ENCODE measurements at places on chromosomes 6 and 20.

- DNase-seq = no peak
These were observed 148.2 kb downstream of the LAMA2 start for GRCh38 chr6:129031051-129031599.

- no peak for DNase-seq
These were observed 79.4 kb downstream of the DLL1 start for GRCh38 chr6:170211404-170212025.

DNA sequence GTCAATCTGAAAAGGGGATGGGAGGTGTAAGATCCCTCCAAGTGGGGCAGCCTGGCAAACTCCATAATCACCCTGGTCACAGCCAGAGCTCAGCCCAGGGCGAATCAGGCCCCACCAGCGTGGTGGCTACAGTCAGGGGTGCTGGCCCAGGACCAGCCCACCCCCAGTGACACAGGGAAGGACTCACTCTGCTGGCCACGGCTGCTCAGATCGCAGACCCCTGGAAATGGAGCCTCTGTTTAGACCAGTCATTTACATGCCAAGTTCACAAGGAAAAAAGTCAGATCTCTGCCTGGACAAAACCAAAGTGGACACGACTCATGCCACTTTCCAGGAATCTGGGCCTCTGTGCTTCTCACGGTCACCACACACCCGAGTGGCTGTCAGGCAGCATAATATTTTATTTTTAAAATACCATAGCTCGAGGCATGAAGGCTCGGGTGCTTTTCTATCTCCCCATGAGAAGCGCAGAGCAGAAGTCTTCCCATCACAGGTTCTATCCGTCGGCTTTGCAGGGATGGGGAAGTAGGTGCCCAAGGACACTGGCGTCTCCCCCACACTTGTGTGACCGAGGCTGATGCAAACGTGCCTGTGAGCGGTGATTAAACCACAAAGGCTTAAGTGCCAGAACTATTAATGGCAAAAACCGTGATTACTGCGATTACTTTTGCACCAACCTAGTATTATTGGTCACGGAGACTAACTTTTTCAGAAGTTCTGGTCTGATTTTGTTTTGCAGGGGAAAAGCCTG, 13.0 kb downstream of the PXDC1 start:
- no peak for DNase-seq

DNA sequence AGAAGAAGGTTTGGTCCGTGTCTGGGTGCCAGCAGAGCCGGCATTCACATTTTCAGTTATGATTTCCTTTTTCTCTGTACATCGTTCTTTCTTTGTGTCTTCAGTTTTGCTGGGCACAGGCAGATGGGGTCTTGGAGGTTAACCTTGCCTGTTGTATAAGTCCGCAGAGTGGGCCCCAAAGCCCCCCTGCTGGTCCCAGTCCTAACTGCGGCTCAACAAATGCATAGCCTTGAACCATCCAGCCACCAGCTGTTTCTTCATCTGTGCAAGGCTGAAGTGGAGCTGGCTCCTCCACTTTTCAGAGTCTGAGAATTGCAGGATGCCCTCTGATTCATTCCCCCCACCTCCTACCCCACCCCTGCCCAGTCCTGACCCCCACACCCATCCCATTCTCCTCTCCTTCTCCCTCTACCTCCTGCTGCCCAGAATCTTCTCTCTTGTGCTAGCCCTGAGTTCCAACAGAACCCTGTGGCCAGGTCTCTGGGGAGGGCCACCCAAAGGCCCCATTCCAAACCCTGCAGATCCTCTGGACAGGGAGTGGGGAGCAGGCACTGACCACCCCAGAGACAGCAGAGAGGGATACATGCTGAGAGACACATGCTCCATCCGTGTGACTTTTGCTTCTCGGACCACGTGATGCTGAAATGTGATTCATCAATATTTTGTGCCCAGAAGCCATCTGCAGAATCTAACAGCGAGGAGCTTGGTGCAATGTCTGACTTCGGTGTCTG, 386.5 kb upstream of the SULF2 start:
- DNase-seq = no peak

- DNase-seq = no peak
These were observed 5.3 kb upstream of the ZNF184 start for GRCh38 chr6:27478141-27478705.

GRCh38 chr6:108203189-108204112, 37.6 kb downstream of the NR2E1 start:
- DNase-seq = no peak

- no peak for DNase-seq
These were observed 335.8 kb upstream of the QKI start for GRCh38 chr6:163078712-163079111.

- no peak for DNase-seq
These were observed 15.3 kb downstream of the RSPO4 start for GRCh38 chr20:986733-987355.

DNA sequence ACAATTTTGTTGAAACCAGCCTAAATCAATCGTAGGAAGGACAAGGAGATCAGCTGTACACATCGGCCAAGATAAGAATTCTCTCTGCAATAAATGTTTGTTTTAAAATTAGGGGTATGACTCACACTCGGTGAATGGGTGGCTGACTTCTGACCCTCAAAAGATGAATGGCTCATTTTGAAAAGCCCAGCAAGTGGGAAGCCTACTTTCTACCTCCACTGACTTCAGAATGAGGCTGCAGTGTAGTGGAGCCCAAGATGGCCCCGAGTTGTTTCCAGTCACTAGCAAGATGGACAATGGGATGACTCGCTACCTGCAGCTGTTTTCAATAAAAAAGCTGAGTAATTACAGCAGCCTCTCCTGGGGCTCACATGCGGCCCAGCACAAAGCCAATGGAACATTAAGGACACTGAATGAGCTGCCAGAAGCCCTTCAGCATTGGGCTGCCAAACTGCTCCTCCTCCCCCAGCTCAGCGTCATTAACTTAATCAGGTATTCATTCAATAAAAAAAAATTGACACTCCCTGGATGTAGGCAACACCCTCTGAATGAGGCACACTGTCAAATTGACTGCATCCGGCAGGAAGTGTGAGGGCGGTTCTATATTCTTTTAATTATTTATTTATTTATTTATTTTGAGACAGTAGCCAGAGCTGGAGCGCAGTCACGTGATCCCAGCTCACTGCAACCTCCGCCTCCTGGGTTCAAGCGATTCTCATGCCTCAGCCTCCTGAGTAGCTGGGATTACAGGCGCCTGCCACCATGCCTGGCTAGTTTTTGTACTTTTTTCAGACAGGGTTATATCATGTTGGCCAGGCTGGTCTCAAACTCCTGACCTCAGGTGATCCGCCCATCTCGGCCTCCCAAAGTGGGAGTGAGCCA, 107.3 kb downstream of the GMPR start:
- no peak for DNase-seq

DNA sequence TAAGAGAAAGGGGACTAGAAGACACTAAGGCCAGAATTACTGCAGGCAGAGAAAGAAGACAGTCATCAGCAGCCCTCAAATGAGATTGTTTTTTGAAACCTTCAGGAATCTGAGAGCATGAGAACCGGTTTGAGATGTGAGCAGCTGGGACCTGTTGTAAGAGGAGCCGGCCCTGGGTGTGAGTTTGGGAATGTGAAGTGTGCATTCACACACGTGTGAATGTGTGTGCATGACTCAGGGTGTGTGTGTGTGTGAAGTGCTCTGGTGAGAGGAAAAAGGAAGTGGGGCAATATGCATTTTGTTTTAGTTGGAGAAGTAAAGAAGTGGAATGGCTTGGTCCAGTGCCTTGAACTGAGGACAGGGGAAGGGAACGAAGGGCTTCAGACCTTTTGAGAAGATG, 4.3 kb downstream of the SCUBE3 start:
- no peak for DNase-seq

DNA sequence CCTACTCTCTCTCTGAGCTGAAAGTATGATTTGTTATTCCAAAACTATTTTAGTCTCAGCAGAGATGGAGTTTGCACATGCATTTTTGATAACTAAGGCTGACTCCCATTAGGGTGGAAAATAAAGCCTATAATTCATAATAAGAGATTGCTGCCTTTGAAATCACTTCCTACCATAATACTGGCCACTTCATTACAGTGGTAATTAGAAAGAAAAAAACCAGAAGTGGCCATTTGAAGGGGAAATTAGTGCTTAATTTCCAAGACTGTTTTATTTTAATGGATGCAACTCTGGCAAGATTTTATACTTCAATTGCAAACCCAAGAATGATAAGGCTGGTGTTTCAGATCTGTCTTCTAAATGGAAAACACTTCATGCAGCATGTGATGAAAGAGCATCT, 43.4 kb downstream of the SLC35B3 start:
- no peak for DNase-seq

DNA sequence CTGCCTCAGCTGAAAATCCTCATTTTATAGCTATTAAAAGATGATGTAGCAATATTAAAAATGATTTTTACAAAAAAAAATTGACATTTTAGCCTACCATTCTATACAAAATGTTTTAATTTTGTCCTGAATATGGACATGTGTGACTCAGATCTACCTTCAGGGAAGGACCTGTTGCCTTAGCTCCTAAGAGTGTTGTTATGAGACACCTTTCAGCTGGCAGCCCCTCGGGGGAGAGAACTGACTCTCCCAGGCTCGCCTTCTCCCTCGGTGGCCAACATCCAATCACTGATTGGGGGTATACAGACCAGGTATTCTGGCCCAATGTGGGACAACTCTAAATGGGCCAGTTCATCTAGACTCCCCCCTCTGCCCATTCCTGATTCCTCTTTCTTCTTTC, 32.5 kb upstream of the MRAP2 start:
- DNase-seq = no peak

- DNase-seq = no peak
These were observed 10.9 kb upstream of the HSP90AB1 start for GRCh38 chr6:44235891-44236516.

GRCh38 chr6:144075875-144076274, 19.5 kb downstream of the SF3B5 start:
- DNase-seq = no peak

DNA sequence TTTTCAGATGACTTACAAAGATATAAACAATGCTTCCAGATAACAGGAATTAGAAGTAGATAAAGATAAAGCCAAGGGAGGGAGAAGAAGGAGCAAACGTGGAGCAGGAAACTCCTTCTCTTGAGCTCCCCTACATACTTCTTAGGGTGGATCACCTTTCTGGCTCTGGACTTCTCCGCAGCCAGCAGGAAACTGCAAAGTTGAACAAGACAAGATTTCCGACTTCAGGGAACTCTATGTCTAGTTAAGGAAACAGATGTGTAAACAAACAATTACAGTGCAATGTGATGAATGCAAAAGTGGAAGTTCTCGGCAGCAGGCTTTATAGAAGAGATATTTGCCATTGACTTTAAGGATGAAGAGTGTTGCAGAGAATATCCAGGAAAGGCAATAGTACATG, 134.0 kb upstream of the MARCKS start:
- no peak for DNase-seq

DNA sequence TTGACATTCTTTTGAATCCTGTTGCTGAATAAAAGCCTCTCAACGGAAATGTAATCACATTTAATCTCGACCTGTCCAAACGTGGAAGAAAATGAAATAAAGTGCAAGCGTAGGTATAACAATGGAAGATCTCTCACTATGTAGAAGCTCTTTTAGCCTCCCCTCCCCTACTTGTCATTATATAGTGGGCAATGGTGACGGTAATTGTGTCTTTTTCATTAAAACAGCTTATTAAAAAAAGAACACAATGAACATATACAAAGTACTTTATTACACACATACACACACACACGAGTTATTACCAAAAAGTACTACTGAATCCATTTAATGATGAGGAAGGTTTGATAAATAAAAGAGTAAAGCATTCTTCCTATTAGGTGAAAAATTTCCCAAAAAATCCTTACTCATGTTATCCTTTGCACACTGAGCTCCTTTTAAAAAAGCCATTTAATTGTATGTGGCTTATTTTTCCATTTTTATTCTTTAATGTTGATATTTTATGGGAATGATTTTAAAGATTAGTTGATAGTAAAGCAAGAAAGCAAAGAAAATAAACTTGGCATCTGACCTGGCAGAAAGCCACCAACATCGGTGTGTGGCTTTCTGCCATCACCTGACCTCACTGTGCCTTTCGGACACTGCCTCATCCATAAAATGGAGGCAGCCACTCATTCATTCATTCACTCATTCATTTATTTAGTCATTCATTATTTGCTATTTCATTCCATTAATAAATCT, 493 bp upstream of the SGK1 start:
- DNase-seq = no peak

Measured in stimulated activated CD8-positive, alpha-beta memory T cell treated with anti-CD3 and anti-CD28 coated beads, Interleukin-4, amount 100 ng/mL, for 1 hour (primary cell).